ENCODE measurements at places on chromosomes 3 and 15.

- no peak for DNase-seq
Measured at GRCh38 chr3:144351011-144351410, 379.4 kb downstream of the DIPK2A start.

DNA sequence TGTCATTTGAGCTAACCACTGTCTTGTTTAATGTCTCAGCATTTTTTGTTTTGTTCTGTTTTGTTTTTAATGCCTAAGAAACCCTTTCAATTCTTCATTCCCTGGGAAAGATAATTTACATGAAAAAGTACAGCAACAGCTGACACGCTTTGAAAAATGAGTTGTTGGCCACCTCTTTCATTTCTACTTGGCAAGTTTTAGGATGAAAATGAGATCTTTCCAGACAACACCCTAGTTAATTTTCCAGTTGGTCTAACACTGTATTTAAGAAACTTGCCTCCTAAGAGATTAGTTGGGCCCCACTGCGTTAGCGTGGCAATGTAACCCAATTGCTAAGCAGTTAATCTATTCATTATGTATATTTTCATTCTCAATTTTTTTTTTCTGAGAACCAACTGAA lies 194.0 kb upstream of the LRRN1 start:
- DNase-seq: no peak

- DNase-seq: no peak
Measured at GRCh38 chr15:25572191-25572590, 133.4 kb upstream of the UBE3A start.

DNA sequence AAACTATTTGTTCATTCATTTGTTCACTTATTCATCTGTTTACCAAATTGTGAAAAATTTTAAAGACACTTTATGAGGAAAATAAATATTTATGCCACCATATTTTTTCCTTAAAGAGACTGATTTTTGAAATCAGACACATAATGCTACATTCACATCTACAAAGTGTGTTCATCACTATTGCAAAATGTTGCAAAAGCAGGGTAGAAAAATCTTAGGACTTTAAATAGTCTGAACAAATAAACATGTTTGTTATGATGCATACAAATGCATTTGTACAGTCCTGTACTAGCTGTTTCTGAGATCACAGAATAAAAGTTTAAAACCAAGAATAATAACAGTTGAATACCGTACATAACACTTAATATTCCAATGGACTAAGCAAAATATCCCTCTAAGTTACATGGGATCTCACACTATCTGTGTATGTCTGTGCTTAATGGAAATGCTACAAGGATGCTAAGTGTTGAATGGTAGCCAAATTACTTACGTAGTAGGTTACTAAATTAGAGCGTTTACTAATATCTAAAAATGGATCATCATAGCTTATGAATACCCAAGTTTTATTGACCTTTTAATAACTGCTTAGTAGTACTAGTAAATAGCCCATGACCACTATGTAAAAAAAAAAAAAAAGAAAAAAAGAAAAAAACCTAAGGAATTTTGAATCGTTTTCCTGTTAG lies 25.1 kb downstream of the ATP11B start:
- DNase-seq: no peak

DNA sequence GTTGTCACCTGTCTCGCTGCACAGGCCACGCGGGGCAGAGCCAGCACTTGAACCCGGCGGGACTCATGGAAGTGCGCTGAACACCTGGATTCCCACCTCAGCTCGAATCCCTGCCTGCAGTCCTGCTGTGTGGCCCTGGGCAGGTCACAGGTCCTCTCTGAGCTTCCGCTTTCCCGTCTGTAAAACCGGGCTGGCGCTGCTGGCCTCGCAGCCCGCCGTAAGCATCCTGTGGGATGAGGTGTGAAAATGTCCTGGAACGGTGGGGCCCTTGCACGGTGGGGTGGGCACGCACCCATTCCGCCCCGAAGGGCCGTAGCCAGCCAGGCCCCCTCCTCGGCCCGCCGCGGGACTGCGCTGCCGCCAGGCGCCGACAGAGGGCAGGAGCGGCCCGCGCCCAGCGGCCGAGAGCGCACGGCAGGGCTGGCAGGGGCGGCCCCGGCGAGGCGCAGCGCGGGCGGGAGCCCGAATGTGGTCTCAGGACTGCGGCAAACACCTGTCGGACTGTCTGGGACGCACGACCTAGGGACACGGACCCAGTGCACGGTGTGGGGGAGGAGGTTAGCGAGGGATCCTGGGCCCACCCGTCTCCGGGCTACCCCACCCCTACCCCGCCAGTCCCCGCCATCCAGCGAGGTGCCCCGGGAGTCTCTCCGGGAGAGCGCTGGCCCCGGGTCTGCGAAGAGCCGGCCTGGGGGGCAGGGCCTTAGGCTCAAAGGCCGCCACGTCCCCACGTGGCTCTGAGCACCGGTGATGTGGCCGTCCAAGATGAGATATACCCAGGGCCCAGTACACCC lies 40.4 kb downstream of the DNAJB8 start:
- peak; percentile 58 for DNase-seq
